Activated CD8-positive, alpha-beta memory T cell treated with anti-CD3 and anti-CD28 coated beads for 1 hour (primary cell): ENCODE measurements at places on chromosomes 2 and 18.

DNA sequence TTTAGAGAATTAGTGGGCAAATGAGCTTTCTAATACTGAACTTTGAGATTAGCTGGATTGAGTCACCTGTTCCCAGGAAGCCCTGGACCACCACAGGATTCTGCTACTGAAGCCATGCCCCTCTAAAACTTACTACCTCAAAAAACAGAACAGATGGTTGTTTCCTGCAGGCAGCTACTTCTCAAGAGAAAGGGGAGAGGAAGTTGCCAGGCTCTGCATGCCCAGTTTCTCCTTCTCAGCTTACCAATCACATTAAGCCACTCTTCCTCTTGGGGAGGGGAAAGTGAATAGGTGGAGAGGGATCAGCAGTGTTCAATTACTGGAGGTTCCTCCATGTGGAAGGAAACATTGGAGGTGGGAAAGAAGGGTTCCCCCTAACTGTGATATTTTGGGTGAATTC is 24.9 kb upstream of the C1GALT1C1L start:
- no peak for DNase-seq

GRCh38 chr2:5612666-5613065 is 79.5 kb upstream of the SOX11 start:
- no peak for DNase-seq

- no peak for DNase-seq
These were observed 119.3 kb upstream of the RBBP8 start for GRCh38 chr18:22813648-22814328.

DNA sequence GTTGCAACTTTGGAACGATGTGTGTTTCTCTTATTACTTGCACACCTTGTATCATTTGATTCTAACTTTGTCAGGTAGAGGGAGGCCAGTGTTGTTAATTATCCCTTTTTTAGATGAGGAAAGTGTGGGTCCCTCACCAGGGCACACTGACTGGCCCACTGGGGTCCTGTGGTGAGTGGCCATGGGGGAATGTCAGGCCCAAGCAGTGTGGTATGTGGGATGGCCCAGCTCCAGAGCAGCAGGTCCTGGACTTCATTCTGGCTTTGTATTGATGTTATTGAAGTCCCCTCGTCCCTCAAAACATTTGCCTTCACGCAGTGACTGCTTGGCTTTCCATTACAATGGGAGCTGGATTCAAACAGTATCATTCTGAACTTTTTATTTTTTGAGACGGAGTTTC is 11.7 kb downstream of the NCK2 start:
- DNase-seq, result no peak

DNA sequence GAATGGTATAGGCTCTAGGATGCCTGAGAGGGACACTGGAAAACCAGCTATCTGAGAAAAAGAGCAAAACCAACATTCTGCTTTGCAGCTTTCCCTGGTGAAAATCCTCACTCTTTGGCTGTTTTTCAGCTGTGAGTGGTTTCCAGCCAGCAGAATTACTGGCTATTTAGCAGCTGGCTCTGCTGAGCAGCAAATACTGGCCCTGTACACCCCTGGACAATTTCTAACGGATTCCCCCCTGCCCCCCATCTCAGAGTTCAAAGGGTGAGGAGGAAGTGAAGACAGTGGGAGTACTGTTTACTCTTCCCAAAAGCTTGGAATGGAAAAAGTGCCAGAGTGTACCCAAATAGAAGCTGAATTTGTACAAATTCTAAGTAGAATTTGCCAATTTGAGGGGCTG is 26.1 kb upstream of the IMP4 start:
- no peak for DNase-seq
